ENCODE measurements at places on chromosomes 4 and X.

DNA sequence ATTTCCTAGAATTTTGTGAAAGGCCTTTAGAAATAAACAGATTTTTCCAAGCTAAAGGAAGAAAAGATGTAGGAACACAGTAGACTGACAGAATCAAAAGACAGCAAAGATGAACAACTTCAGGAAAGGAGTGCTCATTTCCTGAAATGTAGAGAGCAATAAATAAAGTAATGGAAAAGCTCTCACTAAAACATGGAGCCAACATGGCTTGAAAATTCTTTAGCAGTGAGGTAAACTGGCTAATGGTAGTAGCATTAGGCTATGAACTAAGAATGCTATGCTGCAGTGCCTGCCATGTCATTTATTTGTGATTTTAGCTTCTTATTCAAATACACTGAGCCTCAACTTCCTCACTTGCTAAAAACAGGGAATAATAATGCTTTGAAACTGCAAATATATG is 108.7 kb downstream of the IQCM start:
- ATAC-seq = no peak

DNA sequence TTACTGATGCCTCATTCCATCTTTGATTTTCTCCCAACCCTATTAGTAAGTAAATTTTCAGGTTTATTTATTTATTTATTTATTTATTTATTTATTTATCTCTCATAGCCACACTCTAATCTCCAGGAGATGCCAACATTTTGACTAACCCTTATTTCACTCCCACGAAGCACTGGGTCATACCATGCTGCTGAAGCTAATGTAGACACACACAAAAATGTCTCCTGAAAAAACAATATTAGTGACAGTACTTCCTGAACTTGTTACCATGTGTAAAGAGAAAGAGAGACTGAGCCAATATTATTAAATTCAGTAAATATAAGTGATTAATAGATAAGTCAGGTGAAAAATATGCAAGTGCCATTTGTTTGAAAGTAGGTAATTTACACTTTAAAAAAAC is 402.7 kb downstream of the C4orf33 start:
- ATAC-seq = no peak

GRCh38 chrX:66602381-66602938 is 36.4 kb downstream of the EDA2R start:
- no peak for ATAC-seq

DNA sequence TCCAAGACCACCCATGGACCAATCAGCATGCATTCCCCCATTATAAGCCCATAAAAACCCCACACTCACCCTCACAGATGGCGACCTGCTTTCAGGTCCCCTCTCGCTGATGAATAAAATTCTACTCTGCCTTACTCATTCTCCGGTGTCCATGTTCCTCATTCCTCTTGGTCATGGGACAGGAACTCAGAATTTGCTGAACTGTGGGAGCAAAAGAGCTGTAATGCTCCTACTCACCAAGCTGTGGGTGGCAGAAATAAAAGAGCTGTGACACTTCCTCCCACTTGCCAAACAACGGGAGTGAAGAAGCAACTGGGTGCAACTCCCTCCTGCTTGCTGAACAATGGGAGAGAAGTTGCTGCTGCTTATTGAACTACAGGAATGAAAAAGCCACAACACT is 168.5 kb upstream of the PCDH18 start:
- ATAC-seq = no peak

DNA sequence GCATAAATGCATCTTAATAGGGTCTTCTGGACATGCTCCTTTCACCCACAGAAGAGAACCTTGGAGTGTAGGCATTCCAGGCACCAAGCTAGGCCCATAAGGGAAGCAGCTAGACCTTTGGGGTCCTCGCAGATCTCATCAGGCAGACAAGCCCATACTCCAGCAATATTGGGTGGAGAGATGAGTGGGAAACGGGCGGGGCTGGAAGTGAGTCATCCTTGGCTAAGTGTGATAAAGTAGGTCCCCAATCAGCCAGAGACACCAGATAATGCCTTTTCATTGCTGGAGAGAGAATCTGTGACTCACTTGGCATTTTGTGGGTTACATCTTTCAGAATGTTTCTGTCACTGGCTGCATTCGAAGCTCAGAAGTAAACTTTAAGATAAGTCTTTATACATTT is 133.3 kb upstream of the MBNL3 start:
- ATAC-seq = no peak
